ENCODE measurements at places on chromosomes 2 and 18.

DNA sequence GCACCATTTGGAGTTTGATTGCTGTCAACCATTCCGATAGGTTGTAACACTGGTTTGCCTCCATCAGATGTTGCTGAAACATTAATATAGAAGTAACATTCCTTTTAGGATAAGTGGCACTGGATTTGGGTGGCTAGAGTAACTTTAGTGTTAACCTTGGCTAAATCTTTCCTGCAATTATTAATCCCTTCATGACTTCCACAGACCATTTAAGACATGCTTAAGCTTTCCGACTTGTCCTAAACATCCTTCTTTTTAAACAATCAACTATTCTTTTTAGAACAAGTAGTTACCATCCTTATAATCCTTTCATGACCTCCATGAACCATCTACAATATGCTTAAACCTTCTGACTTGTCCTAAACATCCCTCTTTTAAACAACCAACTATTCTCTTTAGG is 465.5 kb downstream of the DCDC2C start:
- no peak for DNase-seq

- no peak for DNase-seq
These were observed 280.5 kb downstream of the NRXN1 start for GRCh38 chr2:50751311-50752031.

DNA sequence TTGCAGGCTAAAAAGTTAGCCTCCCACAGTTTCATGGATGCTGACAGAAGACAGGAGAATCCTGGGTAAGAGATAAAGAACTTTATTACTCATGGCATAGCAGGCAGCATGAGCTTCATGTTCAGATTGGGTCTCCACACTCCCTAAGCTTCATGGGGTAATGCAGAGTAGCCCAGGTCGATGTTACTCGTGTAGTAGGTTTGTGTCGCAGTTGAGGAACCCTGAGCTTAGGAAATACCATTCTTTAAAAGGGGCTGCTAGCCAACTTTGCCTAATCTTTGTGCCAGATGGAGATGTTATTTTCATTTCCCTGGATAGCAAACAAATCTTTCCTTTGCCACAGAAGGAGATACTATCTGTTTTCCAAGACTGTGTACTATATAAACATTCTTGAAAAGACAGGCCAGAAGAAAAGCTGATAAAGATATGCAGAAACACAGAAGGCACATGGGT is 117.6 kb downstream of the LTBP1 start:
- no peak for DNase-seq

- no peak for DNase-seq
These were observed 18.8 kb downstream of the HJURP start for GRCh38 chr2:233835230-233836186.

GRCh38 chr2:130834931-130835765 is 1.6 kb upstream of the ARHGEF4 start:
- DNase-seq, result no peak

- DNase-seq, result no peak
These were observed 202.9 kb downstream of the RDH14 start for GRCh38 chr2:18357537-18357936.

- no peak for DNase-seq
These were observed 359.4 kb downstream of the PTPRM start for GRCh38 chr18:7926526-7926925.

DNA sequence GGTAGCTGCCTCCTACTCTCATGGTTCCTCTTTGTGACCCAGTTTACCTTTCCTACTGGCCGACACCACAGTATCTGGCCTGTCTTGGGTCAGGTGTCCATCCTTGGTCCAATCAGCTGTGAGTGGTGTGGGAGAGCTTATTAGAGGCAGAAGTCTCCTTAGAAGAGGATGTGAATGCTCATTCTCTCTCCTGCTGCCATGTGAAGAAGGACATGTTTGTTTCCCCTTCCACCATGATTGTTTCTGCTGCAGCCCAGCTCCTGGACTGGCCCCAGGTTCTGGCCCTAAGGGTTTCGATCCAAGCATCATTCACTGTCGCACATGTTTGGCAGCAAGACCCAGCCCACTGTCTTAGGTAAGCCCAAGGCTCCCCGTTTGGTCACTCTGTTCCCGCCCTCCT is 55.3 kb upstream of the TGIF1 start:
- no peak for DNase-seq

DNA sequence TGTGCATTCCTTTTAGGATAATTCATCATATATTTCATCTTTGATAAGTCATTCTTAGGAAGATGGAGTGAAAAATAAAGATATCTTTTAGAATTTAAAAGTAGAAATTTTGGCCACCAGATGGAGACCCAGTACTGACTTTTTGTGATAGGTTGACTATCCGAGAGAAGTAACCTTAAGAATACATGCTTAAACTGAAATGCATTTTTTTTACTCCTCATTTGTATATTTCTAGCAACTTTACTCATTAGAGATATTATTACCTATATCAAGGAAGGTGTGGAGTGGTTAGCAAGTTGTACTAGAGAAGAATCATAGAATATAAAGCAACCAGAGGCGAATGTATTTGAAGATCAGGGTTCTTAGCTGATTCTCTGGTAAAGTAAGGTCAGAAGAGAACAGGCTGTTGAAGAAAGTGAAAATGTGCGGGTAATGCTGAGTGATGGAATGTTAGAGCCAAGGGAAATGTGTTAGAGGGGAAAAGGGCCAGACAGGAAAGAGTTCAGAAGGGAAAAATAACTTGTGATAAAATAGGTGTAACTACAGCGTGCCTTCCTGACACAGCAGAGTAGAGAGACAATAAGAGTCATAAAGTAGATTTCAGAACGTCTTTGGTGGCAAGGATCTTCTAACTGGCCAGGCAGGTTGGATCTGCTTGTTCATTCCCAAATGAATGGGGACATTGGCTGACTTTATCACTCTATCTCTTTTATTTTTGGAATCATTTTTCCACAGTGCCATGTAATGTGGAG is 52.3 kb downstream of the TDRD15 start:
- no peak for DNase-seq

DNA sequence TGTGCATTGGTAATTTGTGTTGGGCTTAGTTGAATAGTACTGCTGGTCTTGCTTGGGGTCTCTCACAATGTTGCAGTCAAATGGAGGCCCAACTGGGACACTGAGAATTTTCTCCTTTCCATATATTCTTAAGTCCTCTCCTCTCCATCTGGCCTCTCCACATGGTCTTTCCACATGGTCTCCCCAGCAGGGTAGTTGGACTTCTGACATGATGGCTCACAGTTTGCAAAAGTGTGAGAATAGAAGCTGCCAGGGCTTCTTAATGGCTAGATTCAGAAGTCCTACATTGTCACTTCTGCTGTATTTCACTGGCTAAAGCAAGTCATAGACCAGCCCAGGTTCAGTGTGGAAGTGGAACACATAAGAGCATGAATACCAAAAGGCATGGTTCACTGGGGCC is 318.5 kb upstream of the TNP1 start:
- DNase-seq, result no peak

GRCh38 chr18:51006061-51006818 is 23.8 kb upstream of the SMAD4 start:
- DNase-seq, result no peak

DNA sequence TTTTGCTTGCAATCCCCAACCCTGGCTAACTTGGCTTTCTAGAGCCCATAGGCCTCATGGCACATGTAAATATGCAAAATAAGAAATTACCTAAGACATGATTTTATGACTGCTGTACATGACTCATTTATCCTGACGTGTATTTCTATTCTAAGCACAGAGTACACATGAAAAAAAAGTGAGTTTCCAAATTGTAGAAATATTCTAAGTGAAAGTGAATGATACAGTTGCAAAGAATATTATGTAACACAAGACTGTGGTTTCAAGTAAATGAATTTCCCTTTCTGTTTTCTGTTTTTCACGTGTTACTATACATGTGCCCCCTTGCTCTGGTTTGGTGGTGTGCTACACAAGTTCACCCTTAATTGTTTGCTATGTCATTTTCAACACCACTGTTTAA is 162.4 kb downstream of the LRP1B start:
- DNase-seq, result no peak

DNA sequence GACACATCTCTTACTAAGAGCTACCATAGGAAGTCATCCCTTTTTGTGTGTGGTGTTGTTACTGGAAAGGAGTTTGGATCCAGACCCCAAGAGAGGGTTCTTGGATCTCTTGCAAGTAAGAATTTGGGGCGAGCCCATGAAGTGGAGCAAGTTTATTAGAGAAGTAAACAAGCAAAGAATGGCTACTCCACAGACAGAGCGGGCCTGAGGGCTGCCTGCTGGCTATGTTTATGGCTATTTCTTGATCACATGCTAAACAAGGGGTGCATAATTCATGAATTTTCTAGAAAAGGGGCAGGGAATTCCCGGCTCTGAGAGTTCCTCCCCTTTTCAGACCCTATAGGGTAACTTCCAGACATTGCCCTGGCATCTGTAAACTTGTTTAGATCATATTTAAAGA is 30.6 kb upstream of the PXDN start:
- DNase-seq, result no peak

- peak; percentile 14 for DNase-seq
These were observed 10.7 kb downstream of the STEAP3 start for GRCh38 chr2:119234021-119235019.

DNA sequence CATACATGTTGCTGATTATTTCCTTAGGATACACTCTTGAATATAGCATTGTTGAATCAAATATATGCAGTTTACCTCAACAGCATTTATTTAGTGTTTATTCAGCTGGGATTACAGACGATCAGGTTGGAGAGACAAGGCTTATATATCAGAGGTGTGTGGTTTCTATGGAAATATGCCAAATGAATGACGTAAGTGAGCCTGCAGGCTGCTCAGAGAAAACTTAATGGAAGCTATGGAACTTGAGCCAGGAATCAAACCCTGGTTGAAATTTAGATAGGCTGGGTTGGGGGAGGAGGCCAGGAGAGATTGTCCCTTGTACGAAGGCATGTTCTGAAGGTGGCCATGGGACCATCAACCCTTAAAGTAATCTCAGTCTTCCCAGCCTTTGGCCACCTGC is 79.5 kb downstream of the INPP4A start:
- no peak for DNase-seq

DNA sequence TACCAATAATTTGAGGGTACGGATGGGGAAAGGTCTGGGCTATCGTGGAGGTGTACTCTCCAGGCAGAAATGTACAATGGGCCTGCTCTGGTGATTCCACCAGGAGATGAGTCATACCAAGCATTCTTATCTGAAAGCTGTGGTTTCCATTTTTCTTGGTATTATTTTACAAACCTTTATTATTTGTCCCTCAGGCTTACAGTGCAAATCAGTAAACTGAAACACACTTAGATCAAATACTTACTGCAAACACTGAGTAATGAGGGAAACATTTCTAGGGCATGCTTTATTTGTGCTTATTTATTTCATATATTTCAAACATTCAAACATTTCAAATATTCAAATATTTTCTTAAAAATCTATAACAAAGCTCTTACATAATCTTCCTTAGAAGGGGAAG is 319.8 kb downstream of the RND3 start:
- DNase-seq, result no peak

DNA sequence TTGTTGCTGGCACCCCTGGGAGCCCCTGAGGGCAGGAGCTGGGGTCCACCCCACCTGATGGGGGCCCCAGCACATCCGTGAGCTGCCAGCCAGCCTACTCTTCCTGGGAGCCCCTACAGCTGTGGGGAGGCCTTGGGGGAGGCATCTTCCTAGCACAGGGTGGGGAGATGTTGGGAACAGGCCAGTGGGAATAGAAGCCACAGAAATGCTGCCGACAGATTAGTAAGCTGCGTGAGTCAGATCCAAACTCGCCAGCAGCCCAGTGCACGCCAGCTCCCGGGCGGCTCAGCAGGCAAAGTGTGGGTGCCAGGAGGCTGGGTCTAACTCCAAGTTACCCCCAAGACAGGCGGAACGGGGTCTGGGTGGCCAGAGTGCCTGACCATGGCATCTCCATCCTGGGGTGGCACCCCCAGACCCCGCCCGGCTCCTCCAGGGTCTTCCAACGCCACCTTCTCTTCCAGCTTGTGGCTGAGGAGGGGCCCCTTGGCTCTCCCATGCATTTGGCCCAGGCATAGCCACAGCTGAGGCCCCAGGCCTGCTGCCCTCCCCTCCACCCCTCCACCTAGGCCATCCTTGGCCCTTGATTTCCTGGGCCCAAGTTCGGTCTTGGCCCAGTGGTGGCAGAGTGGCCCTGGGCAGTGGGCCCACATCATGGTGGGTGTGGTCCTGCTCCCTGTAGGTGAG is 15.3 kb downstream of the CROCC2 start:
- DNase-seq, result no peak

DNA sequence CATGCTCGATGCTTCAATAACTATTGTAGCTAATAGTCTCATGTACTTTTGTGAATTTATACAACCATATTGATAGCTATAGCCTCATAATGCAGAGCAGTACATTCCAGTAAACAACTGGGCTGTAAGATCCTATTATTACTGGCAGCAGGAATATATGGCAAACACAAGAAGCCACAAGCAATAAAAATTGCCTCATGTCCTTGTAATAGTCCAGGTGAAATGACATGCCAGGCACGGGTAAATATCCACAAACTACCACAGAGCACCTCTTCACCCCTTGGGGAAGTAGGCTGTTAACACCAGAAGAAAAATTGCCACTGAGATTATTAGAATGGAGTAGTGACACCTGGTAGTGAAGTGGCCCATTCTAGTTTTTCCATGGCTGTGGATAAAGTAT is 158.3 kb downstream of the MTX2 start:
- DNase-seq, result no peak

DNA sequence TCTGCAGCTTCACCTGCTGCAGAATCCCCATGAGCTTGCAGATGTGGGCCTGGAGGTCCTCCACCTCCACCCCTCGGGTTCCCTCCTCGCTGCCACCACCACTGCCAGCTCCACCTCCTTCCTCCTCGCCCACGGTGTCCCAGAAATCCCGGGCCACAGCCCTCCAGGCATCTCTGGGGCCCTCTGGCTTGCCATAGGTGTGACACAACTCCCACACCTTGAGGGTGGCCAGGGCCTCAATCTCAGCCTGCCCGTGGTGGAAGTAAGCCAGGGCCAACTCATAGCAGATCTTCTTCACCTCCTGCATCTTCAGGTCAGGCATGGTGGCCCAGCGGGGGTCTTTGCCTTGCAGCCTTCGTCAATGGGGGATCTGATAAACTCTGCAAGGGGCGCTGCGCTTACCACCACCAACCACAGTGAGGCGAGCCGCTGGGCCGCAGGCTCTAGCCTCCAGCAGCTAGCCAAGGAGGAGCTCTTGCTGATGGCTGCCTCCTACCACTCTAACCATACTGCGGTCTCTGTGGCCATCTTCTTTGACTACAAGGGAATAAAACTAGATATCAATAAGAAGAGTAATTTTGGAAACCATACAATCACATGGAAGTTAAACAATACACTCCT is 36.1 kb upstream of the ANKRD62 start:
- no peak for DNase-seq

- DNase-seq, result no peak
These were observed 79.8 kb upstream of the LPIN2 start for GRCh38 chr18:3092727-3093126.

All from activated CD8-positive, alpha-beta T cell treated with anti-CD3 and anti-CD28 coated beads for 36 hours (primary cell).